ENCODE measurements at places on chromosomes 12 and 14.

GRCh38 chr14:55845963-55846825, 266.2 kb downstream of the KTN1 start:
- no peak for DNase-seq

GRCh38 chr14:95309261-95310051, 10.3 kb downstream of the CLMN start:
- no peak for DNase-seq

DNA sequence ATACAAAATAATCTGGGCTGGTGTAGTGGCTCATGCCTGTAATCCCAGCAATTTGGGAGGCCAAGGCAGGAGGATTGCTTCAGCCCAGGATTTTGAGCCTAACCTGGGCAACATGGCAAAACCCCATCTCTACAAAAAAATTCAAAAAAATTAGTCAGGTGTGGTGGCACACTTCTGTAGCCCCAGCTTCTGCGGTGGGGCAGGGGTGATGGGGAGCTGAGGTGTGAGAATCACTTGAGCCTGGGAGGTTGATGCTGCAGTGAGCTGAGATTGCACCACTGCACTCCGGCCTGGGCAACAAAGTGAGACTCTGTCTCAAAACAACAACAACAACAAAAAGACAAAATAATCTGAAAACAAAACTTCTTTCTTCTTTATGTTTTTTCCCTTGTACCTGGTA, 66.0 kb downstream of the TC2N start:
- no peak for DNase-seq

DNA sequence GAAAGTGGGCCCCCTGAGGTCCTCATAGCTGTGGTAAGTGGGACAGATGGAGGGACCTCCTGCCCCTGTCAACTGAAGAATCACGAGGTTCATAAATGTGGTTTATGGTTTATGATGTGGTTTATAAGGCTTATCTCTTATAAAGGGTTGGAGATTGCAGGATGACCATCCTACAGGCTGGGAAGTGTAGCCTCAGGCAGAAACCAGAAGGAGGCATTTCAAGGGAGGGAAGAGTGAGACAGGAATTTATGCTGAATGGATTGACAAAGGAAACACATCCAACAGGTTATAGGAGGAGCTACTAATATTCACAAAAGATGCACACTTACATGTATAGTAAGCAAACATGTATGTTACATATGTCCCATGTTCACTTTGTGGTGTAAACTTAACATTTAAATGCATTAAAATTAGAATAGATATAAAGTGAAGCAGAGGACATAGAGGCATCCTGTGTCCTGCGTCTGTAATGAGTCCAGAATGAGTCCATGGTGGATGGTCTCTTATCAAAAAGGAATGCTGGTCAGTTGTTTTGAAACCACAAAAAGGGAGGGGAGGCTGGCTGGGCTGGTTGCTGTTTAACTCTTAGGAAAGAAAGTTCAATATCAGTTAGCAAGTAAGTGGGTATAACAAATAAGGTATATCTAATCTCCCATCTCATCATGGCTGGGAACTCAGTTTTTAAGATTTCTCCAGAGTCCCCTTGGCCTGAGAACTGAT, 149.0 kb upstream of the RMST start:
- no peak for DNase-seq

- DNase-seq = no peak
These were observed 99.2 kb downstream of the DIP2B start for GRCh38 chr12:50603817-50604639.

DNA sequence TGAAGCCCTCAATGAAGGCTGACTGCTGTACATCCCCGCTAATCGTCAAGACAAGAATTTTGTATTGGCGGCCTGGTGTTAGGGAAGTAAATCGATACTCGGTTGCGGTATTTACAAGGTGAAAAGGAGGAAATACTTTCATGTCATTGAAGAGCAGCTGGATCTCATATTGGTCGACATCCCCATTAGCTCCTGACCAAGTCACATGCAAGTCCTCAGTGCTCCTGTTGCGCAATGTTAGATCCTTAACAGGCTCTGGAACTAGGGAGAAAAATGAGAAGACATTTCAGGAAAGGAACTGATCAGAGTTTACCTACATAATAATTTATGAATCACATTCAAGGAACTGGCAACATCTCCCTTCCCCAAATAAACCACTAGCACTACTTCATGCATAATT, 66.2 kb downstream of the PTPRB start:
- no peak for DNase-seq

GRCh38 chr14:104138098-104138717, at the start of gene KIF26A:
KIF26A (plus strand) TSS chr14:104138587; CDS start chr14:104138723, 136 bp downstream.
- no peak for DNase-seq

DNA sequence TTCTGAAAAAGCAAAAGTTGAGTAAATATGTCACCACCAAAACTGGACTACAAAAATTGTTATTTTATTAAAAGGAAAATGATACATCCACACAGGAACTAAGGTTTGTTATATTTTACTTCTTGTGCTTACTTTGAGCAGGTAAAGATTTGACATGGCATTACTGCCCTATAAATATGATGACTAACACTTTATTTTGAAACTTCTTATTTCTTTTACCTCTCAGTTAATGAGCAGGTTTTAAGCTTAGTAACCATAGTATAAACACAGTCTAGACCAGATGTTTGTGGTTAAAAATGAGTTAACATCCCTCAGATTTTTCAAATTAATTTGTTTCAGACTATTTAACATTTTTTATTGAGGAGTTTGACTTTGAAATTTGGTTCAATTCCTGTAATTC, 862.5 kb upstream of the USP15 start:
- DNase-seq = no peak

GRCh38 chr14:31785574-31785973, 224.4 kb downstream of the NUBPL start:
- DNase-seq = no peak

- DNase-seq = no peak
These were observed 291.3 kb downstream of the ACSS3 start for GRCh38 chr12:81369175-81369574.

DNA sequence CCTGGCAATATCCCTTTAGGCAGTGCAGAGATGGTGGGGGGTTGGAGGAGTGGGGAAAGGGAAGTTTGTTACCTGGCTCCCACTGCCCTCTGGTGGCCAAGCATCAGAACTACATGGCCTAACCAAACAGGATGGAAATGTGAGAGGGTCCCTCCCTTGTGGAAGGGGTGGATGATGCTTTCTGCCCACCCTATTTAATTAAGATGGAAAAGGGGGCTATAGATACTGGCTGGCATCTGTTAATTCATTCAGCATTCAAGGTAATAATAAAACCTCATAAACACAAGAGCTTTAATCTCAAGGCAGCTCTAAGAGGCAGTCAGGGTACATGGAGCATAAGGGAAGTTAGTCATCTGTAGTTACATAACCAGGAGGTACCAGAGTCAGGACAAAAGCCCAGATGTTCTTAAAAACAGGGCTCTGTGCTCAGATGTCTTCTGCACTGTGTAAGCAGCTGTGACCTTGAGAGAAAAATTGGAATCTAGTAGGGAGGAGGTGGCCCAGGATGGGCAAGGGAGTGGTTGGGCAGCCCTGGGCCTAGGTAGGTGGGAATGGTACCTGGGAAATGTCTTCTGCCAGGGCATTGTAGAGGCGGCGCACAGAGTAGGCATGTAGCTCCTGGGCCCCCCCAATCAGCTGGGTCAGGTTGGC, 4.6 kb downstream of the AP1G2 start:
- DNase-seq = peak; percentile 42

DNA sequence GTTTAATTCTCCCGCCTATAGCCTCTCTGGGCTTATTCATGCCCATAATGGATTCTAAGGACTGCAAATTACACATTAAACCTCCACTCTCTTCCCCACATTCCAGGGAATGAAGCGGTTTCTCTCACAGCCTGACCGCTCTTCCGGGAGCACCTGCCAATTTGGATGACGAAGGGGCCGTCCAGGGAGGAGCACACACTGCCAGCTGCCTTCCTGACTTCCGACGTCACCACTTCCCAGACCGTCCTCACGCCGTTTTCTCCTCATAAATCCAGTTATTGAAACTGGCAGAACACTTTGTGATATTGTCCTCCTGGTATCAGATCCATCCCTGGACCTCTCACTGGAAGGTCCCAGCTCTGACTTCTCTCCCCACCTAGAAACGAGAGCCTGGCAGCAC, 87.6 kb downstream of the GCH1 start:
- DNase-seq = no peak

DNA sequence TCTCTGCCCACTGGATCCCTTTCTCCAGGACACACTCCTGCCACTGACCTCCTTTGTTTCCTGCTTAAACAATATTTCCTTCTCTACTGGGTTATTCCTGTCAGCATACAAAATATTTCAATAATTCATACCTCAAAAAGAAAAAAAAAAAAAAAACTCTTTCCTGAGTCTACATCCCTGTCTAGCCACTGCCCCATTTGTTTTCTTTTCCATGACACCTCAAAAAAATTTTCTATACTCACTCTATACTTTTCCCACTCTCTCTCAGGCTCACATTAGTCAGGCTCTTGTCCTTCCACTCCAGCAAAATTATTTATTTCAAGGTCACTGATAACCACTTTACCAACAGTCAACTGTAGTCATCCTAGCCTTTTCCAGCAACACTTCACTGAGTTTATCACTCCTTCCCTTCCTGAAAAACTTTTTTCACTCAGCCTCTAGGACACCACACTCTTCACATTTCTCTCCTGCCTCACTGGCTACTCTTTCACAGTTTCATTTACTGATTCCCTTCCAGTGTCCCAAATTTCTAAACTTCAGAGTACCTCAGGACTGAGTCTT, 29.4 kb upstream of the GXYLT1 start:
- DNase-seq = no peak

GRCh38 chr12:132204793-132205270, 60.6 kb downstream of the NOC4L start:
- DNase-seq = no peak

DNA sequence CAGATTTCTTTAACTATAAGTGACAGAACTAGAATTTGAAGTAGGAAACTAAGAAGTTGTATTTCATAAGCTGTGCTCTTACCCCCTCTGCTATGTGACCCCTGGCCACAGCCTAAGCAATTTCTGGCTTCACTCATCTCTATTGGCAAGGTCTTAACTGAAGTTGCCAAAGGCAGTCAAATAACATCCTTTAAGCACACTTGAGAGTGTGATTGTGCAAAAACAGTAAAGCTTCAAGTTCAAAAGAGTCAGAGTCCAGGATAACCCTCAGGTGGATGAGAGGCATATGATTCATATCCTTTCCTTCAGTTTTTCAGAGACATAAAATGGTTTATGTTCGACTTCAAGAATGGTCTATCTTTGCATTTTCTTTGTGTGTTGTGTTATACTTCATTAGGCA, 45.2 kb downstream of the GRIP1 start:
- no peak for DNase-seq

- DNase-seq = no peak
These were observed 274.7 kb downstream of the TTC6 start for GRCh38 chr14:37870170-37870569.

DNA sequence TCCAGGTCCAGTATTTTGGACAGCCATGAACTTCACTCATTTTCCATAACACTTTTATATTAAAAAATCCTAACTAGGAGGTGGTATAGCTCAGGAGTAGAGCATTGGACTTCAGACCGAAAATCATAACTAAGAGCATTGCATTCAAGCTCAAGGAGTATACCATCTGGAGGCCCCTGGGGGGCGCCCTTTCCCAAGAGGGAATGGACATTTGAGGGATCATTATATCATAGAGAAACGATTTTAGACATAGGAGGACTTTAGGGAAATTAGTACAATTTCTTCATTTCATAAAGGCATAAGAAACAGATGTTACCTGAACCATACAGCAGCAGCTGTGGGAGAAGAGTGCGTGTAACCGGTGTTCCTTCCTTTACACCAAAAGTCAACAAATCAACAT, 5.2 kb upstream of the ATG14 start:
- peak; percentile 5 for DNase-seq

- DNase-seq = peak; percentile 8
These were observed 73.9 kb downstream of the NEDD1 start for GRCh38 chr12:96980991-96981414.

- no peak for DNase-seq
These were observed 15.3 kb upstream of the CERS5 start for GRCh38 chr12:50182461-50182860.

GRCh38 chr14:104770851-104771272, 17.9 kb downstream of the SIVA1 start:
- no peak for DNase-seq

- DNase-seq = no peak
These were observed 403.7 kb downstream of the SLC6A15 start for GRCh38 chr12:84508851-84509260.

GRCh38 chr12:64125913-64126312, 96.2 kb downstream of the KICS2 start:
- DNase-seq = no peak

DNA sequence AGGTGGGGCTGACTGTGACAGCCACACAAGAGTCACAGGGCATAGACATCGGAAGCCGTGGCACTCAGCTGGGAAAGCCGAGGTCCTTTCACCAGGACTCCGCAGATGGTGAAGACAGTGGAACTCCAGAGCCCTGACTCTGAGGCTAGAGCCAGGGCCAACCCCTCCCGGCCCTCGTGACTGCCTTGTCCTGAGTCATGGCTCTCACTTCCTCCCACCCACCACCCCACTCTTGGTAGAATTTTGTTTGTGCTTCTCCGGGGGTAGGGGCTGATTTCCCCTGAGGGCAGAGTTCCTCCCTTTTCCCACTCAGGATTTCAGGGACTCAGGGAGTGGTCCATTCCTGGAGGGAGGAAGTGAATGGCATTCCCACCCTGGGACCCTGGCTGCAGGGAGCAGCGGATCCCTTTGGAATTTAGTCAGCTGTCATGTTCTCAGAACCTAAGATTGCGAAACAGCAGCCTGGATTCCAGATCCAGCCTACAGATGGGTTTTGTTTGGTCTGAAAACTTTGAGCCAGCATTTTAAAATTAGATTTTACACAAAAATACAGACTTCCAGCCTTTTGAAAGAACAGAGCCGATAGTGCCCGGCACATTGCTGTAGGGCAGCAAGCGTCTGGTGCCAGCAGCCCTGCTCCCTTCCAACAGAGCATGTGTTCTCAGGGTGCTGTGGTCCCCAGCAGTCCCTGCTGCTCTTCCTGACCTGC, 50.7 kb downstream of the TPCN1 start:
- peak; percentile 80 for DNase-seq

DNA sequence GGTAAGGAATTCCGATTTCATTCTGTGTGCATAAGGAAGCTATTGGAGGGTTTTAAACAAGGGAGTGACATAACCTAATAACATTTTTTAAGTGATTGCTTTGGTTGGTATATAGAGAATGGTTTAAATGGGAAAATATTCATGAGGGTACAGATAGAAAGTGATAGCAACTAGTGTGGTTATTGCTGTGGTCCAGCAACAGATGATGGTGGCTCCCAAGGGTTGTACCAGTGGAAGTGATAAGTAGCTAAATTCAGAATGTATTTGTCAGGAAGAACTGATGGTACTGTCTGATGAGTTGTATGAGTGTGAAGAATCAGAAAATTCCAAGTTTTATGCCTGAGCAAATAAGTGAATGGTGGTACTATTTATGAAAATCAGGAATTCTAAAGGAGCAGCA, 2.6 kb upstream of the CNOT2 start:
- peak; percentile 36 for DNase-seq

DNA sequence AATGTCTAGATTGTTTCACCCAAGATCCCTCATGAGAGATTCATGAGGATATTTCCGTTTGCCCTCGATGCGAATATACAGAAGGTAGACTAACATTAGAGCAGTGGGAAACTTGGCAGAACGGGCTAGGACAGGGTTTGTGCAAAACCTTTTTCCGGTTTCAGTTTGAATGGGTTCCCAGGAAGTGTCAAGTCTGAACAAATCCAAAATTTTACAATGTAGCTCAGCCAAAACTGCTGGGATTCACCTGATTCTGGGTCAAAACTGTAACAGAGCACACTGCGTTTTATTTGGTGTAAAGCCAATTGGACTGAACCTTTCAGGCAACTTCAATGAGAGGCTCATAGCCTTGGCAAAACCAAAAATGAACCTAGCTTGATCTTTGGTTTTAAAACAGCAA, 337.8 kb upstream of the DIO2 start:
- DNase-seq = no peak

- no peak for DNase-seq
These were observed 9.1 kb upstream of the RASSF8 start for GRCh38 chr12:25949343-25949742.

Data from MV-4-11 (cell line).